Stimulated activated CD8-positive, alpha-beta memory T cell treated with anti-CD3 and anti-CD28 coated beads, Interleukin-4, amount 100 ng/mL, for 4 hours (primary cell): ENCODE measurements at places on chromosomes 16 and 17.

GRCh38 chr17:75508931-75509361, 6.4 kb downstream of the CASKIN2 start:
- DNase-seq, result no peak

- DNase-seq, result peak; percentile 24
Observed at GRCh38 chr16:3461151-3461550, 17.7 kb downstream of the NAA60 start.

DNA sequence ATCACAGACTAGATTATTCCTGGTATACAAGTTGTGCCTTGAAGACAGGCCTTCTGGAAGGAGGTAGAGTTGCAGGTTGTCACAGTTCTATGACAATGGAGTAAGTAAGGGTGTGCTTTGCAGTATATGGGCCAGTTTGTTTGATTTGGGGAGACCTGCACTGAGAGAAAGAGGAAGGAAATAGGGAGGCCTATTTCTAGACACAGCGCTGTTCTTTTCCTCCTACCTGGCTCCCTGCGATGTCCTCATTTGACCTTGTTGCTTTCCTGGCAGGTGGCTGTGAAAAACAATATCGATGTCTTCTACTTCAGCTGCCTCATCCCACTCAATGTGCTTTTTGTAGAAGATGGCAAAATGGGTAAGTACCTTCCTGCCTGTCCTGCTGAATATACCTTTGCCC, 22.5 kb upstream of the RASL10B start:
- DNase-seq, result no peak

GRCh38 chr16:68287276-68288251, 23.2 kb downstream of the SLC7A6OS start:
- DNase-seq, result no peak

DNA sequence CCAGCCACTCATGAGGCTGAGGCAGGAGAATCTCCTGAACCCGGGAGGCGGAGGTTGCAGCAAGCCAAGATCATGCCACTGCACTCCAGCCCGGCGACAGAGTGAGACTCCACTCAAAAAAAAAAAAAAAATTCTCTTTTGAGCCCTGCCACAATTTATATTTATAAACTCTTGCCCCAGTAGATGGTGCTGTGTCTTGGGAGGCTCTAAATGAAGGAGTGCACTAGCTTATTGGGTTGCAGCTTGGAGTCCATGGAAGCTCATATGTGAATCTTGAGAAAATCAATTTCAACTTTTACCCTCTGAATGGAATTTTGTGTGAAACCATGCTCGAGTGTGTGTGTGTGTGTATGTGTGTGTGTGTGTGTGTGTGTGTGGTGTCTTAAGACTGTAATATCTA, 420.1 kb downstream of the HS3ST4 start:
- no peak for DNase-seq

- DNase-seq, result no peak
Observed at GRCh38 chr16:57616241-57616640, 12.2 kb upstream of the ADGRG1 start.

DNA sequence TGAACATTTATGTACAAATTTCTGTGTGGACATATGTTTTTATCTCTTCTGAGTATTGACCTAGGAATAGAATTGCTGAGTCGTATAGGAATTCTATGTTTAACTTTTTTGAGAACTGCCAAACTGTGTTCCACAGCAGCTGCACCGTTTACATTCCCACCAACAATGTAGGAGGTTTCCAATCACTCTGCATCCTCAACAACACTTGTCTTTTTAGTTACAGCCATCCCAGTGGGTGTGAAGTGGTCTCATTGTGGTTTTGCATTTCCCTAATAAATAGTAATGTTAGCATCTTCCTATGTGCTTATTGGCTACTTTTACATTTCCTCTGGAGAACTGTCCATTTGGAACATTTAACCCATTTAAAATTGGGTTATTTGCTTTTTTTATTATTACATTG, 36.6 kb upstream of the NACA2 start:
- DNase-seq, result no peak

DNA sequence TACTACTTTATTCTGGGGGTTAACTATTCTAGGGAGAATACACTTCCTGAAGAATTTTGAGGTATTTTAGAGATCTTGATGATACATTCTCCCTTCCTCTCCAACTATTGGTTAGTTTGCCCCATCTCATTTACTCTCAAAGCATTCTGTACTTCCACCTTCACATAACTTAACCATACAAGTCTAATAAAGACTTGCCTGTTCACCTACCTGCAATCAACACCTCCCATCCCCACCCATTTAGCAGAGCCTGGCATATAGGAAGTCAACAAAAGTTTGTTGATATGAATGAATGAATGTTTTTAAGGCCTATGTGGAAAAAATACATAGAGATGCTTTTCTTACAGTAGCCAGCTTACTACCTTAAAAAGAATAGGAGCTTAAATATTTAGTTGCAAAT, 50.8 kb downstream of the MYO1D start:
- DNase-seq, result no peak

DNA sequence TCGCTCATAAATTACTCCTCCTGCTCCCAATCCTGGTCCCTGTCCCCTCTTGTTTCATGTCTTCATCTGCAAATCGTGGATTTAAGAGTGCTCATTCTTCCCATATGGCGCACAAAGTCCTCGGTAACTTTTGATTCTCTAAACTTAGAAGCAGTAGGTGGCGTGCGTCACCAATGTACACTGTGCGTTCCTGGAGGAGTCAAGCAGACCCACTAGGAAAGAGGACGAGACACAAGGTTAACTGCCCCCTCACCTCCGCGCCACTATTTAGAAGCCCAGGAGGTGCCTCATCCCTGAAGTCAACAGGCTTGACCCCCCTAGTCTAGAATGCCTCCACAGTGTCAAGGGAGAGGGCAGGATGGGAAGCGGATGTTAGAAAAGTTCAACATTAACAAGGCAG, 2.9 kb downstream of the SLC13A5 start:
- no peak for DNase-seq

DNA sequence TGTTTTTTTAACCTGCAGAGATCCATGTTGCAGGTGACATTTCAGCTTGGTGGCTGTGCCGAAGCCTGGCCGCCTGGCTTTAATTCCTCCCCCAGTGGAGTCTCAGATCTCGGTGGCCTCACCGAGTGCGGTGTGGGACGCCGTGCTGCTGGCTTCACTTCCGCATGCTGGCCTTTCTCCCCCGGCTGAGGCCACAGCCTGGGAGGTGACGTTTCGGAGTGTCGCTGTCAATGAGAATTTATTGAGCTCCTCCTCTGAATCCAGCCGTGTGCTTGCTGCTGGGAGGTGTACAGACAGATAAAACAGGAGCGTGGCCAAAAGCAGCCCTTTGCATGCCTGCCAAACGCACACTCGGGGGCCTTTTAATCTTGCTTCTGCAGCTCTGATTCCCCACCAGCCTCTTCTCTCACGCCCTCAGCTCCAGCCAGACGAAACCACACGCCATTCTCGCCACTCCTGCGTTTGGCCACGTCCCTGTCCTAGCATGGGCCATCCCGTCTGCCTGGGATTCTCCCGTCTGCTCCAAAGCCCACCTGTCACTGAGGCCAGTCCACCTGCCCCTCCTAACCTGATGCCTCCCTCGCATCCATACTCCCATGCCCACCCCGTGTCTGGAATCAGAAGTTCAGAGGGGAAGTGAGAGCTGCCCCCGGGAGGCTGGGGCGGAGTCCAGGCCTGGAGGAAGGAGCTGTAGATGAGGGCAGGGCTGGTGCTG, 3.6 kb downstream of the GSE1 start:
- DNase-seq, result no peak

DNA sequence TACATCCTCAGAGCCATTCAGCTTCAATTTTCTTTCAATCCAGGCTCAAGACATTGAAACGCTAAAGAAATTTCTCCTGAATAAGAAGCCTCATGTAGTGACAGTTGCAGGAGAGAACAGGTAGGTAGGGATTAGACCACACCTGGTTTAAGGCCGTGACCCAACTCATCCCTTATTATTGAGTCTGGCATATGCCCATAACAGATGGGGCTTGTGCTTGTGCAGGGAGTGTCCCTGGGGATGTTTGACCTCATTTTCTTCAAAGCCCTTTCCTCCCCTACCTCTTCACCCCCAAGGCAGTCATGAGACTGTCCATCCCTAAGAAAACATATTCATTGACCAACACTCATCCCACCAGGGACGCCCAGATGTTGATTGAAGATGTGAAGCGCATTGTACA, 24.3 kb downstream of the SUPT6H start:
- no peak for DNase-seq

DNA sequence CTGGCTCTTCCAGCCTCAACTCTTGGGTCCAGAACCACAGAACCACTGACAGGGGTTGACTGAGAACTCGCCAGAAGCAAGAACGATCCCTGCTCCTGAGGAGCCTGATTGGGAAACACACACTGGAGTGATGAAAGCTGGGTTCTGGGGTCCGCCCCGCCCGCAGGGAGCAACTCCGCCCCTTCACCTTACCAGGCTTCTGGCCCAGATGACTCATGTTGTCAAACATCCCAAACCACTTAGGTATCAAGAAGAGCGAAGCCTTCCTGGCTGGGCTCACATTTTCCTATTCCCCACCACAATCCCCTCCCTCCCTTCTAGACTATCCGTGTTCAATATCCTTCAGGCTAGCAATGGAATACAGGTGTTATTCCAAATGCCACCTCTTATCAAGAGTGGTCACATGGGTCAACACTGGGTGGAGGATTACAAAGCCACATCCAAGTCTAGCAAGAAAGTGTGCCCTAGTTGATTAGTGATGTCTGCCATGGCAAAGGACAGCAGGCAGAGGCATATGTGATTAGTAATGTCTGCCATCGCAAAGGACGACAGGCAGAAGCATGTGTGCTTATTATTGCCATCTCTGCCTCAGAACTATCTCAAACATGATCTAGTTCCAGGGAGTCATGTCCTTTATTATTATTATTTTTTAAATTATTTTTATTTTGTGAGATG, 70.5 kb downstream of the TIMM22 start:
- no peak for DNase-seq

DNA sequence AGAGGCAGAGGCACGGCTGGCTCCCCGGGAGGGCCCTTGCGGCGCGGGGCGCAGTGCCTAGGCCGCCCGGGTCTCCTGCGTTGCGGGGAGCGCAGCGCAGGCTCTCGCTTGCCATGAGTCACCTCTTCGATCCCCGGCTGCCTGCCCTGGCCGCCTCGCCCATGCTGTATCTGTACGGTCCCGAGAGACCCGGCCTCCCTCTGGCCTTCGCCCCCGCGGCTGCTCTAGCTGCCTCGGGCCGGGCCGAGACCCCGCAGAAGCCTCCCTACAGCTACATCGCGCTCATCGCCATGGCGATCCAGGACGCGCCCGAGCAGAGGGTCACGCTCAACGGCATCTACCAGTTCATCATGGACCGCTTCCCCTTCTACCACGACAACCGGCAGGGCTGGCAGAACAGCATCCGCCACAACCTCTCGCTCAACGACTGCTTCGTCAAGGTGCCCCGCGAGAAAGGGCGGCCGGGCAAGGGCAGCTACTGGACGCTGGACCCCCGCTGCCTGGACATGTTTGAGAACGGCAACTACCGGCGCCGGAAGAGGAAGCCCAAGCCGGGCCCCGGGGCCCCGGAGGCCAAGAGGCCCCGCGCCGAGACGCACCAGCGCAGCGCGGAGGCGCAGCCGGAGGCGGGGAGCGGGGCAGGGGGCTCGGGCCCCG, 390 bp downstream of the FOXL1 start:
- DNase-seq, result no peak

DNA sequence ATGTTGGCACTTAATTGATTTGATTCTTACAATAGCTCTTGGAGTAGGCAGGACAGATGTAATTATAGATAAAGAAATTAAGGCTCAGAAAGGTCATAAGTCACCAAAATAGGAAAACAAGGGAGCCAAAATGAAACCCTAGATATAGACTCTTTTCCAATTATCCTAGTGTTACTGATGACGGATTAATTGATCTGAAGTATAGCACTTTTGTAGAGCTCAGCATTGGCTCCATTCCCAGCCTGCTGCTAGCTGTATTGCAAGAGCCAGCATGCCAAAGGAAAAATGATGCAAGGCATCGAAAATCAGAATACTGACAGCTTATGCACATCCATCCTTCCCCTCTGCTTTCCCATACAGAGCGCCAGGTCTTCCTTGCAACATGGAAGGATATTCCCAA, 21.6 kb upstream of the RASL10B start:
- no peak for DNase-seq

- no peak for DNase-seq
Observed at GRCh38 chr17:36849871-36850348, 87.4 kb upstream of the LHX1 start.

GRCh38 chr17:74439691-74440567, 8.0 kb downstream of the GPRC5C start:
- DNase-seq, result no peak

GRCh38 chr16:3659251-3659650, 4.8 kb downstream of the DNASE1 start:
- DNase-seq, result no peak

DNA sequence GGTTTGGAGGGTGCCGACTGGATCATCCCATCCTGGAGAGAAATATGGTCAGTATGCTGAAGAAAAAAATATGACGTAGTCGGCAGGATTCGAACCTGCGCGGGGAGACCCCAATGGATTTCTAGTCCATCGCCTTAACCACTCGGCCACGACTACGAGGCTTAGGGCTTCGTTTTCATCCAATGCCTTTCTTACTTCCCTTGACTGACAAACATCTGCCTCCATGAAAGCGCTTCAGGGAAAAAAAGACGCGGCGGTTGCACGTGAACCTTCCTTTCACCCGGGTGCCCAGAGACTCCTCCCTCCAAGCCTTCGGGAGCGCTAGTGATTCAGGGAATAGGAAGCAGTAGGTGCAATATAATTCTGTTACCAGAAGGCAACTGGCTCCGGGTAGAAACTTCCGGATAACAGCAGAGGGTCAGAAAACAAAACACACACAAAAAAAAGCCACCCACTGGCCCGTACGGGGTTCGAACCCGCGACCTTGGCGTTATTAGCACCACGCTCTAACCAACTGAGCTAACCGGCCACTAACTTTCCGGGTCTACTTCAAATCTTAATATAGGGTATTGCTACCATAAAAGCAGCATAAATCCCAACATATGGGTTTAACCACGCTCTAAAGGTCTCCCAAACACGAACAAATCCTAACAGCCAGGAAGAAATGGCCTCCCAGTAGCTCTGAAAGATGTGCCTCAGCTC, 16.3 kb upstream of the AURKB start:
- no peak for DNase-seq

DNA sequence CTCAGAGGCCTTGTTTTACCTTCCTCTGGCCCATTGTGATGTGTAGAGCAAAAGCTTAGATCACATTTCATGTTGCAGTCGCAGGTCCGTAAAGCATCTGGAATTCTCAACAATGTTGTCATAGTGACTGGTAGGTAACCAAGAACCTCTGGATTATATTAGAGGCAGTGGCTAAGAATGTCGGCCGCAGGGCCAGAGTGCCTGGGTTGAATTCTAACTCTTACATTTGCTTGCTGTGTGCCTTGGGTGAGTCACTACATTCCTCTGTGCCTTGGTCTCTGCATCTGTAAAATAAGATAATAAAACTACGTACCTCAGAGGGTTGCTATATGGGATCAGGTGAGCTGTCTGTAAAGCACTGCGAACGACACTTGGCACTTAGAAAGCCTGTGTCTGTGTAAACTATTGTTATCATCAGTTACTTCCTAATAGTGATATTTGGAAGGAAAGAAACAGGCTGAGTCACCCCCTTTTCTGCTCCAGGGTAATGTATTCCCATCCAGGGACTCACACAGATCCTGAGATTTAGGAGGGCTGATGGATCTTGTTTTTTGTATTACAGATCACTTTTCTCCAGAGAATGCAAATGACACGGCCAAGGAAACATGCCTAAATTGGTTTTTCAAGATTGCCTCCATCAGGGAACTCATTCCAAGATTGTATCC, 52.2 kb downstream of the VPS35L start:
- DNase-seq, result no peak

- no peak for DNase-seq
Observed at GRCh38 chr16:57627184-57627871, 1.1 kb upstream of the ADGRG1 start.

GRCh38 chr16:4392382-4393239, 21.0 kb downstream of the VASN start:
- no peak for DNase-seq
